Umbilical cord (tissue), 2 donors: ENCODE measurements at places on chromosomes 3 and 15.
A peak's percentile ranks its signal among the peaks of the same experiment; 100 is the strongest.

GRCh38 chr3:35638980-35639253 lies 408 bp upstream of the ARPP21 start:
- DNase-seq = no peak

- DNase-seq = peak; percentile 80
These were observed 27.4 kb upstream of the HDAC11 start for GRCh38 chr3:13452490-13453335.

- no peak for DNase-seq
These were observed 83.6 kb upstream of the STRIT1 start for GRCh38 chr3:155377071-155377470.

DNA sequence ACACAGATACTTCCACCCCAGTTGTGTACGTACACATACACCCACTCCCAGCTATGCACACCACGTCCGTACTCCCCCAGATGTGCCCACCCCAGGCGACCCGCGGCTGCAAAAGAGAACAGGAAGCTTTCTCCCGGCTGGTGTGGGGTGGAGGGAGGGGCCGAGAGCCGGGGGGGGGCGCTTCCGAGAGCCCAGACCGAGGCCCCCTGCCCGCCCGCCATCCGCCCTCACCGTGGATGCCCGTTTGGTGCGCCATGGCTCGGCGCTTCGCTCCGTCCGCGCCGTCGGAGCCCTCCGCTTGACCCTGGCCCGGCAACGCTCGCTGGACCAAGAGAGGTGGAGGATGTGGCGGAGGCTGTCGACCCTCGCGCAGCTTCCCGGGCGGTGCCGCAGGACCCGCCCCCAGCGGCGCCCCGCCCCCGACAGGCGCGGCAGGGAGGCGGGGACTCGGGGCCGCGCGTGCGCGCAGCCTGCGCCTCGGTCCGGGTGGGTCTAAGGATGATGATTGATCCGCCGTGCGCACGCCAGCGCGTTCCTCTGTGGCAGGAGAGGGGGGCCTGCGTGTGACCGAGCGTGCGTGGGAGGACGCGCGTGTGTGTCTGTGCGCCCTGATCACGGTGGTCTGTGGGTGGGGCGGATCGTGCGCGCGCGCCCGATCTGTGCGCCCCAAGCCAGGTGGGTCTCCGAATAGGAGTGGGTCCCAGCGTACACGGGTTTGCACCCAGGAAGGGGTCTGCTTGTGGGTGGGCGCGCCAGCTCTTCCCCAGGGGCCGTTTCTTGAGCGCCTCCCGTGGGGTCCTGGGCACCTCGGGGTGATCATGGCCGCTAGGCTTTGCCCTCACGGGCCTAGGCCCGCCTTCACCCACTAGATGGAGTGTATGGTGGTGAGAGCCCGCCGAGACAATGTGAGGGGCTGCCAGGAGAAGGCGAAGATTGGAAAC lies at the start of gene TWF2:
TSS of gene TWF2 (minus strand) at position 398 of the 941 bp plus-strand sequence. CDS start at position 256, 142 bp downstream.
- DNase-seq = peak; percentile 87

DNA sequence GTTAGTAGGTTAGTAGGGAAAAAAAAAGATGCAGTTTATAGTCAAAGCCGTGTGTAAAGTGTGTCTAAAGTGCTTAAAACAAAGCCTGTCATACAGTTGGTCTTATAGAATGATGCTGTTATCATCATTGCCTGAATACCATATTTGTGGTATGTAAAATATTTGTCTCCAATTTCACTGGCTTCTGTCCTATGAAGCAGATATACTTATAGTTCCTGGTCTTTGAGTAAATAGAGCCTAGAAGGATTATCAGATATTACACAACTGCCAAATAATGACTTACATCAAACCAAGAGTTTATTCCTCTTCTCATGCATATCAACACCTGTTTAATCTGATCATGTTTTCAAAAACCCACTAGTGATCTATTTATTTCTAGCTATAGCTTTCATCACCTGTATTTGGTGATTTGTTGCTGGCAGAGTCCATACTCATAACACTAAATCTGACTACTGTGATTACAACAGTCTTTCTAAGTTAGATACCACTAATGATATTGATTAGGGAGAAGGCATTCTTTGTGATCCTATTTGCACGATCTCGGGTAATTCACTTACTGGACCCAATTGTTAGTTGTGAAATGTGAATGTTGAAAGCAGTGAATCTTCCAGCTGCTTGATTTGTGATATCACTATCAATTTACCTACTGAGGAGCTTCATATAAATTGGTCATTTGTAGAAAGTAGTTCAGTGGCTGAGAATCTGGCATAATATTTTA lies 413.7 kb downstream of the LPP start:
- no peak for DNase-seq

DNA sequence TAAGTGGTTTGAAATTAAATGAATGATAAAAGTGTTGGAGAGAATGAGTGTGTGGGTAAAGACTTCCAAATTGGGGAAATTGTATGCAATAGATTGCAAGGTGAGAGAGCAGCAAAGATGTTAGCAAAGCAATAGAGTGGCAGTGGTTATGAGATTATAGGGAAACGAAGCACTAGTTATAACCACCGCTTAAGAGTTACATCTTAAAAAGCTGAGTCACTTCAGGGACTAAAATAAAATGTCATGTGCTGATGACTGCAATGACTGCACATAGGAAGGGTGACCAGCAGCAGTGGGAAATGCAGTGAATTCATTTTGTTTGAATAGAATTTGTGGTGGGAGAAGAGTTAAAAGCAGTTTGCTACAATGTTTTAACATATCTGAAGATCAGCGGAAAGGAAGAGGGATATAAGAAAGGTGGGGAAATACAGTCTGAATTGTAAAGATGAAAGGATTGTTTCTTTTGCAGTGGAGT lies 127.3 kb downstream of the RAP2B start:
- DNase-seq = no peak

DNA sequence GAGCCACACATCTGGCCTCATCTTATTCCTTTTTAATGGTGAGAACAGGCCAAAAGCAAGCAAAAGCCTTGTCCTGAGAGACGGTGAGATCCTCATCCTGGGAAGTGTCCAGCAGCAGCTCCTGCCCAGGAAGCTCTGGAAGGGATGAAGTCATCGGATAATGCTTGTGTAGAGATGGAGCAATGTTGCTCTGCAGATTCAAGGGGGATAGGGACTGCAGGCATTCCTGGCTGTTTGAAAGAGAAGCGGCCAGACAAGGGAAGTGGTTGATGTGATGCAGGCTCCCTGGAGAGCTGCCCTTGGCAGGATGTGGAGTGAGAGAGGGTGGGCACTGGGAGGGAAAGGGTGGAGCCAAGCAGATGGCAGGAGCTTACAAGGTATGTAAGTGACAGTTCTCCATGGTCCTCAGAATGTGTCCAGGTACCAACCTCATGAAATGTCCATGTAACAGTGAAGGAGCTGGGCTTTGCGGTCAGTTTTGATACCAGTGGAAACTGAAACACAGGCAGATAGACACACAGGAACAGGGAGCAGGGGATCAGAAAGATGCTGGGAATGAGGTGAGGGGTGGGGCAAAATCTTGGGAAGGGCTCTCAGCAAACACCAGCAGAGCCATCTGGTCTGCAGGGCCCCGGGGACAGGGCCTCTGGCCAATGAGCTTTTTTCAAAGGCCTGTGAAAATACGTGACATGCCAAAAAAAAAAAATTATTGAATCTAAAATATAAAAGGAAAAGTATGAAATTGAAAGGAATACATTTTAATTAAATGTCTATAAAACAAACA lies 32.2 kb upstream of the LACTB start:
- DNase-seq = peak; percentile 97

DNA sequence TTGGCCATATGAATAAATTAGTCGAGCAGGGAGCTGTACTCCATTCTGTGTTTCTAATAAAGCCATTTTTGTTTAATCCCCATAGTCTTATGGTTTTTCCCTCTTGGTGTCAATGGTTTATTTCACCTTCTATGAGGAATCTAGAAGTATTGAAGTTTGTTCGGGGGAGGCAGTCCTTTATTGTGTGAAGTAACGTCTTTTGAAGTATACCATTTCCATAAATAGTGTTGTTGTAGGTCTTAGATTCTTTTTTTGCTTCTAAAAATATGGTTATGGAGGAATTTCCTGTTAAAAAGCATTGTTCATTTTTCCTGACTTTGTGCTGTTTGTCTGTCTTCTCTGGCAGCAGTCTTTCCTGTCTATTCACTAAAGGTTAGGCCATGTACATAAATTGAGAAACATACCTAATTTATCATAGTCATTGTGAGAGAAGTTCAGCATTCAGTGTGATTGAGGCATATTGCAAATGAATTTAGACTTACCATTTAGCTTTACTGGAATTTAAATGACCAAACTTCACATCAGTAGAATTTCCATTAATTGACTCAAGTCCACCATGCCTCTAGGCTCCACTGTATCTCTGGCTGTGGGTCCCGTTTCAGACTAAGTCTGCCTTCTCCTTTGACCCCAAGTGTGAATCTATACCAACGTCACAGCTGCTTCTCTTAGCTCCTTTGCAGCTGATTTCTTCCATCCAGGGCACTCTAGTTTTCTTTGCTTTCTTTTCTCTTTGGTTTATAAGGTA lies 37.3 kb downstream of the YEATS2 start:
- no peak for DNase-seq

DNA sequence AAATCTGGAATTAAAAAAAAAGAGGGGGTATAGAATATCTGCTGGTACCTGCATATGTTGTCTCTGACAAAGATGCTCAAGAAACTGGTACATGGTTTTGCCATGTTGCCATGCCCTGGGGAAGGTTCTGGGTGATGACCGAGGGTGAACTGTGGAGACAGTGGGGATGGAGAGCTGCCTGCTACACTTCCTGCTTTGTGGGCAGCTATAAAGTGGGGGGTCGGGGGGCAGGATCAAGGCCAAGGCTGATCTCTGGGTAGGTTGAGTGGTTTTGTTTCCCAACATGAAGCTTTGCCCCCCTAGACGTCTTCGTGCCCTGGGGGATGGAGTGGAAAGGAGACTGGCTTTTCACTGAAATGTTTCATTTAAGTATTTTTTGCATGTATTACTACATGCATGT lies 74.6 kb downstream of the IQSEC1 start:
- no peak for DNase-seq

DNA sequence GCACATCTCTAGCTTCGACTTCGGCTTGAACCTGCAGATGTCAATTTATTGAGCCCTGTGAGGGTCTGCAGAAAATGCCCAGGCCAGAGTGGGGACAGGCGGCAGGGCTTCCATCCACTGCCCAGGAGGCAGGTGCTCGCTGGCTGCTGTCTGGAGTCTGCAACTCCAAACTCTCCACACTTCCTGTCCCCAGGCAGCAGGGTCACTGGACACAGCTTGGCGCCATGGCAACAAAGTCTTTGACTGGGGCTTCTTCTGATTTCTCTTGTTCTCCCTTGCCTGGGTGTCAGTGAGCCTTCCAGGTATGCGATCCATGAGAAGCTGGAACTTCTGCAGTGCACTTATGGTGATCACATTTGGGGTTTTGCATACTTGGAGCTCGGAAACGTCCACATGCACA lies 33.5 kb downstream of the SV2B start:
- no peak for DNase-seq

- no peak for DNase-seq
These were observed 7.6 kb downstream of the KY start for GRCh38 chr3:134643150-134643675.

DNA sequence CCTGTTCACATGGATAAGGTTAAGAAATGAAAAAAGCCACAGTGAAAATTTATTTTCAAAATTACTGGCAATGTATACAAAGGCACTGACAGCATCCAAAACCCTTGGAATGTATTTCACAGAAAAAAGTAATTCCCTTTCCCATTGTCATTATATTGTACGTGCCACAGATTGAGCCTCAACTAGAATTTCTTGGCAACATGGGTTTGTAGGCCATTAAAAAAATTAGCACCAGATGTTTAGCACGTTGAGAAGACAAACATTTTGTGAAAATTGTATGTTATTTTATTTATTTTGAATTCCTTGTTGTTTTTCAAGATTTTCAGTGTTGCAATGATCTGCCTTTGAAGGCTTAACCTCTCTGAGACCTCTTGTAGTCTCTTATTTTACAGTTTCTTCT lies 76.3 kb upstream of the EPHB3 start:
- no peak for DNase-seq

DNA sequence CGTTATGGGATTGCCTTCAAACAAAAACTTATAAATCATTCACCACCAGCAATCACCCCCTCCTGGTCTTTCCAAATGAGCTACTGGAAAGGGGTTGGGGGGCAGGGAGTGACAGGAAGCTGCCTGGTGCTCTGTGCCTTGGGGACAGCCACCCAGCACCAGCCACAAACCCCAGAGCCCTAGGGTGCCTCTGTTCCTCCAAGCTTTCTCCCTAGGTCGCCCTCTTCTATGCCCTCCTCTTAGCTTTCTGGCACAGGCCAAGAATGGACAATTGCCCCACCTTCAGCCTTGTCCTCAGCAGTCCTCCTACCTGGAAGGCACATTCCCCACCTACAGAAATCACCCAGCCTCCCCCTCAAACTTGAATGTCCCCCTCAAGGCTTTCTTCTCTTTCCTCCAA lies 3.3 kb downstream of the OXTR start:
- no peak for DNase-seq

- no peak for DNase-seq
These were observed 36.2 kb downstream of the LEKR1 start for GRCh38 chr3:156862338-156862737.

- DNase-seq = no peak
These were observed 253.6 kb upstream of the PEX5L start for GRCh38 chr3:180290300-180290699.

DNA sequence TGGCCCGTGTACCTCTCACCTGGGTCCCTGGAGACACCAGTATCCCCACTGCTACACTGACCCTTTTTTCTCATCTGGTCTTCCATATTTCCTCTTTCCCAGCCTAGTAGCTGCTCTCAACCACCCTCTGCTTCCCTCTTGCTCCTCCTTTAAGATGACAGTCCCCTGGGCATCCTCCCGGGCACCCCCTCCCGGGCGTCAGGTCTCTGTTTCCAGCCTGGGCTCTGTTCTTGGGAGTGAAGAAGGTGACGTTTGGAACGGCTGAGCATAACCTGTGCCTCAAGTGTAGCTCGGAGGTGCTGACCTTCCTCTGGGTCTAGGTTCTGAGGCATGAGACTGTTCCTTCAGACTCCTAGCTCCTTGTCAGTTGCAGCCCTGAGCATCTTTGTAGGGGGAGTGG lies 101.2 kb downstream of the VGLL4 start:
- DNase-seq = no peak

- peak; percentile 62 for DNase-seq
These were observed 907 bp downstream of the PLXNA1 start for GRCh38 chr3:126983653-126984390.

DNA sequence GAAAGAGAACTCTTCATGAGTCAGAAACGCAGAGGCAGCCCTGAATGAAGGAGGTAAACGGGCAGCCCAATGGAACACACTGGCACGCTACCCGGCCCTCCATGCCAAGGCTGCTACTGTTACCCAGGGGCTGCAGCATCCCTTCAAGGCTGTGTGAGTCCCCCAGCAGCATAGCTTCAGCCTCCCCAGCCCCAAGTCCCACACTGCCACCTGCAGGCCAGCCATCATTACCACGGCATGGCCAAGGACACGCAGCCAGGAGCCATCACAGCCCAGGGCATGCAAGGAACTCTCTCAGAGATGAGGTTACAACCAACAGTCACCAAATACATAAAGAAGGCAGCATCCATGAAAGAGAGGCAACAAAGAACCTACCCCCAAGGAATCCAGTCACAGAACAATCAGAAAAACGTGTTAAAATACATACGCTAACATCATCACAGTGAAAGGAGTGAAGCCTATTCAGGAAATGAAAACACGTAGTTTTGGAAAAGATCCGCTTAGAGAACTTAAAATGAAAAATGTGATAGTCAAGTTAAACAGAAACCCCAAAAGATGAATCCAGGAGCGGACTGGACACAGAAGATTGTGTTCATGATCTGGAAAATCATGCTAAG lies 22.4 kb downstream of the PLA2G4F start:
- no peak for DNase-seq

GRCh38 chr3:173568623-173569022 lies 171.1 kb downstream of the NLGN1 start:
- no peak for DNase-seq

- DNase-seq = no peak
These were observed 17.6 kb upstream of the TM2D3 start for GRCh38 chr15:101669744-101670143.

- no peak for DNase-seq
These were observed 80.6 kb upstream of the FOXB1 start for GRCh38 chr15:59923508-59923907.
